Calu3 (cell line): ENCODE measurements at places on chromosomes 7 and 10.

DNA sequence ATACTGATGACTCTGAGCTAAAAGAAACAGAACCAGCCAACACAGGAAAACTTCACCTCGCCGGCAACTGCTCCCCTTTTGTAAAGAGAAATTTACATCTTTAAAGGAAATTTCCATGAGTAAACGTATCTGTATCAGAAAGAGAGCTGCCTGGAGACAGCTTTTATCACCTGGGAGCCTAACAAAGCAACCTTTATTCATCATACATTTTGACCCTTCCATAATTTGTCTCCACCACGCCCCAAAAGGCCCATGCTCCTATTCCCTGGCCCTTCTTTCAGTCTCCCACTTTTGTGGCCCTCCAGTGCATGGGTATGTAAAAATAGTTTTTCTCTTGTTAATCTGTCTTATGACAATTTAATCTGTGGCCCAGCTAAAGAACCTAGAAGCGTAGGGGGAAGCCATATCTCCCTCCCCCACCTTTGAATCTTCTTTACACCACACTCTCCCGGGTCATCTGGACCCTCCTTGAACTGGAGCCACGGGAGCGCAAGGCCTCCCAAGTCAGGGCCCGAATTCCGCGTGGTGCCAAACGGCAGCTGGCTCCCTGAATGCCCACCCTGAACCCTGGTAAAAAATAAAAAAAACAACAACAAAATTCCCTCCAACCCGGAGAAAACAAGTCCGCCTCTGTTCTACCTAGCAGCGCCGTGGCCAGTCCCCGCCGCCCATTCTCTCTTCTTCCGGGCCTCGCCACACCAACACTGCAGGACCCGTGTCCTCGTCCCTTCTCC, 15.4 kb upstream of the FKBP9 start:
- DNase-seq: peak; percentile 20
- H3K4me1 ChIP-seq: peaks cover 30% of the 10 kb centered on the region
- no peaks in the 10 kb centered on the region for H3K27me3 ChIP-seq
- peaks cover 21% of the 10 kb centered on the region for H3K36me3 ChIP-seq
- H3K27ac ChIP-seq: peak overlapping the region; percentile 82
- peak overlapping the region; percentile 91 for H3K4me3 ChIP-seq

GRCh38 chr7:150313367-150313809, 9.8 kb upstream of the LRRC61 start:
- peak overlapping the region; percentile 16 for H3K4me3 ChIP-seq
- peak overlapping the region; percentile 66 for H3K27ac ChIP-seq
- peaks cover 13% of the 10 kb centered on the region for H3K4me1 ChIP-seq
- peaks cover 22% of the 10 kb centered on the region for H3K36me3 ChIP-seq
- H3K27me3 ChIP-seq: no peaks in the 10 kb centered on the region

DNA sequence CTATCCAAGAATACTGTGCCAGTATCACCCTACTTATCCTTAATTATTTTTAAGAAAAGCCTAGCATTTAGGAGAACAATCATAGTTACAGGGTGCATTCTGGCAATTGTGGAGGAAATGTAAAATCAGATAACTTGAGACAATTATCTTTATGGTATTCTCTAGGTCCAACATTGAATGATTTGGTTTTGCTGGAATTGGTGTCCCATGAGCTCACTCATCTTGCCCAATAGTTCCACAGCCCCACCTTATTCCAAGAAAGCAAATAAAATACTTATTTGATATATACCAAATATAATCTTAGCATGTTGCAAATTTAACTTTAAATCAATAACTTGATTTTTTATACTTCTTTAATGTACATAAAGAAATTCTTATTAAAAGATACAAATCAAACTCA, 65.3 kb downstream of the DGKB start:
- peaks cover 7% of the 10 kb centered on the region for H3K4me1 ChIP-seq
- no peak overlapping the region for H3K27ac ChIP-seq
- no peak overlapping the region for H3K4me3 ChIP-seq

GRCh38 chr7:19069842-19070241, 47.6 kb downstream of the TWIST1 start:
- H3K36me3 ChIP-seq: no peaks in the 10 kb centered on the region
- no peaks in the 10 kb centered on the region for H3K4me1 ChIP-seq

- no peak overlapping the region for H3K27ac ChIP-seq
- H3K36me3 ChIP-seq: no peaks in the 10 kb centered on the region
- no peak for DNase-seq
- H3K4me3 ChIP-seq: no peak overlapping the region
- peaks cover 52% of the 10 kb centered on the region for H3K27me3 ChIP-seq
These were observed 187.5 kb downstream of the WDR37 start for GRCh38 chr10:1243486-1244234.

DNA sequence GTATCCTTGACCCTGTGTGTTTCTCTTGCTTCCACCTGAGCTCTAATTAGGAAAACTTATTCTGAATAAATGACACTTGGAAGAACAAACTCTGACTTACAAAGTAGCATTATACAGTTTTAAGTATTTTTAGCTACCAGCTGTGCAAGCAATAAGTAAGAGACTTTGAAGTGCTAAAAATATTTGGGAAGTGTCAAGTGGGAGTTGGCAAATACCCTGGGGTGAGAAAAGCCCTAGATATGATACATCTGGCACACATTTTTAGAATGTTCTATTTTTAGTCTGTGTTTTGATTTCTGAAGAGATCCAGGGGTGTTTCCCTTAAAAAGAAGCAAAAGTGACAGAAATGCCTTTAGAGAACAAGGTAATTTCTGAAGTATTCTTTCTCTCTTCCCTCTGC, 132.7 kb upstream of the TEX47 start:
- no peak overlapping the region for H3K27ac ChIP-seq
- H3K27me3 ChIP-seq: no peaks in the 10 kb centered on the region
- no peak overlapping the region for H3K4me3 ChIP-seq
- no peaks in the 10 kb centered on the region for H3K4me1 ChIP-seq

- peaks cover 74% of the 10 kb centered on the region for H3K27me3 ChIP-seq
- no peak overlapping the region for H3K4me3 ChIP-seq
- peaks cover 22% of the 10 kb centered on the region for H3K4me1 ChIP-seq
These were observed 112.7 kb downstream of the CDH23 start for GRCh38 chr10:71509444-71509843.

DNA sequence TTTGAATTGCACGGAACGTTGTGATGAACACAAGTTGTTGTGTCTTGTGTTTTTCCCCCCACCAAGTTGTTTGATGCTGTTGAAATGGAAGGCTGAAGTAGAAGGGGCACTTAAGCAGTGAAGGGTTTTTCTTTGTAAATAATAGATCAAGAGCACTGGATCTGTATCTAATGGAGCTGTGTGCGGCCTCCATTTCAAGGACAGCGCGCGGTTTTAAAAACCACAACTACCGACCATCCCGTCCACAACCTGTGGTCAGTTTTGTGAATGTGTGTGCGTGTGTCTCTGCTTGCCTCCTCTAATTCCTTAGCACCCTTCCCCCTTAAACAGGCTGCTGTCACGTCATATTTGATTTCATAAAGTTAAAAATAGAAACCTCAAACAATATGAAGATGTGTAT, 165.5 kb downstream of the TCF7L2 start:
- peaks cover 54% of the 10 kb centered on the region for H3K4me1 ChIP-seq
- H3K36me3 ChIP-seq: peaks cover 10% of the 10 kb centered on the region
- no peak for DNase-seq
- peak overlapping the region; percentile 10 for H3K27ac ChIP-seq

GRCh38 chr7:82757-83155, 109.6 kb upstream of the FAM20C start:
- peaks cover 50% of the 10 kb centered on the region for H3K27me3 ChIP-seq
- H3K4me1 ChIP-seq: peaks cover 31% of the 10 kb centered on the region
- DNase-seq: no peak
- no peak overlapping the region for H3K4me3 ChIP-seq

- H3K4me3 ChIP-seq: no peak overlapping the region
- DNase-seq: no peak
- no peaks in the 10 kb centered on the region for H3K36me3 ChIP-seq
- H3K27me3 ChIP-seq: no peaks in the 10 kb centered on the region
- H3K27ac ChIP-seq: no peak overlapping the region
These were observed 78.9 kb upstream of the GPR22 start for GRCh38 chr7:107390916-107391315.

DNA sequence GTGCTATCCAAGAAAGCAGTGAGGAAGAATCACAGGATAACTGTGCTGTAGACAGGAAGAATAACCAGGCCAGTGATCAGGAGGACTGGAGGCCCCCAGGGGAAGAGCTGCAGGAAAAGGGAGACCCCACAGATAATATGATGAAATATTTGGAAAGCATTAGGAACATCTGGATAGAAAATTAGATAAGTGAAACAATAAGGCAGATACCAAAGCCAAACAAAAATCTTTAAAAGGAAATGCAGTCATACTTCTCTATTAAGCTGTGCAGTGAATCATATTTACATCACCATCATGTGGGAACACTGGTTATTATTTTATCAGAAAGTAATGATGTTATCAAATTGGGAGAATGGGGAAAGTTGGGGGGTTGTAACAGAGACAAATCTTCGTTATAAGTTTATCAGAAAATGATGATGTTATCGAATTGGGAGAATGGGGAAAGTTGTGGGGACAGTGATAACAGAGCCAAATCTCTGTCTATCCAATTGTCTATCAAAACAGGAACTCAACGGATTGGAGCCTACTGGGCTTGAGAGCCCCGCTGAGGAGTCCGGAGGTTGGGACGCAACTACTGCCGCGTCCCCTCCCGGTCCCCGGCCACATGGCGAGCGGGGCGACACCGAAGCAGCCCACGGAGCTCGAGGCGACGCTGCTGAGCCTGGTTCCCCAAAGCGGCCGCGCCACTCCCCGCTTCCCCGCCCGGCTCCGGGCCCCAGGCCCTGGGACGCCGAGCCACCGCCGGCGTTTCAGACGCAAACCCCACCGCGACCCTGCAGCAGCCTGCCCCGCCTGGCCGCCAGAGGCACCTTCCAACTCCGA, 14.0 kb upstream of the RALA start:
- H3K4me1 ChIP-seq: peaks cover 56% of the 10 kb centered on the region

- DNase-seq: no peak
- peaks cover 37% of the 10 kb centered on the region for H3K4me1 ChIP-seq
- H3K36me3 ChIP-seq: peaks cover 15% of the 10 kb centered on the region
- no peak overlapping the region for H3K4me3 ChIP-seq
These were observed 52.6 kb downstream of the INPP5A start for GRCh38 chr10:132590094-132590751.

DNA sequence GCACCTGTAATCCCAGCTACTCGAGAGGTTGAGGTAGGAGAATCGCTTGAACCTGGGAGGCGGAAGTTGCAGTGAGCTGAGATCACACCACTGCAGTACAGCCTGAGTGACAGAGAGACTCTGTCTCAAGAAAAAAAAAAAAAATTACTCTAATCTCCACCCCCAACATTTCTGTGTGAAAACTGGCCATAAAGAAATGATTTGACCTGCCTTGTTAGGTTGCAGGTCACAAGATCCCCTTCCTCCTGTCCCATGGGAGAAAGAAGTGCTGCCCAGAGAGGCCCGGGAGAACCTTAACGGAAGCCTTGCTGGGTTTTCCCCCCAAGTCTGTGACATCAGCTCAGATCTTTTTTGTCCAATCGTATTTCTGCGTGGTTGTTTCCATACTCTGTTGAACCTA, 8.7 kb upstream of the CALHM1 start:
- peaks cover 25% of the 10 kb centered on the region for H3K27me3 ChIP-seq
- no peaks in the 10 kb centered on the region for H3K4me1 ChIP-seq
- H3K4me3 ChIP-seq: no peak overlapping the region
- DNase-seq: no peak
- H3K27ac ChIP-seq: no peak overlapping the region

DNA sequence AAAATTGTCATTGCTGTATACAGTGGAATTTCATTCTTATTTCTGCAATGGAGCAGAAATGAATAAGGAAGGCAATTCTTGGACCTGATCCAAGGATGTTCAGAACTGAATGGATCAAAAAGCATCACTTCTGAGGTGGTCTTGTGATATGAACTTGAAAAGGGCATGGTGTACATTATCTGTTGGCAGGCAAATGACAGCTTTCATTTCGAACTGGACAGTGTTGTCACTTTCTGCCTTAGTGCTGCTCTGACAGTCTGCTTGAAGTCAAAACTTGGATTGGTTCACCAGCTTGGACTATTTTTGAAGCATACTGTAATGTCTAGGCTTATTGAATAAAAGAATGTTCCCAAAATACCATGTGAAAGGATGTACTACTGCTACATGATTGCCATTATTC, 52.0 kb downstream of the VCL start:
- H3K27me3 ChIP-seq: no peaks in the 10 kb centered on the region
- no peak overlapping the region for H3K4me3 ChIP-seq
- H3K27ac ChIP-seq: peak overlapping the region; percentile 7
- H3K4me1 ChIP-seq: peaks cover 79% of the 10 kb centered on the region
- no peak for DNase-seq

DNA sequence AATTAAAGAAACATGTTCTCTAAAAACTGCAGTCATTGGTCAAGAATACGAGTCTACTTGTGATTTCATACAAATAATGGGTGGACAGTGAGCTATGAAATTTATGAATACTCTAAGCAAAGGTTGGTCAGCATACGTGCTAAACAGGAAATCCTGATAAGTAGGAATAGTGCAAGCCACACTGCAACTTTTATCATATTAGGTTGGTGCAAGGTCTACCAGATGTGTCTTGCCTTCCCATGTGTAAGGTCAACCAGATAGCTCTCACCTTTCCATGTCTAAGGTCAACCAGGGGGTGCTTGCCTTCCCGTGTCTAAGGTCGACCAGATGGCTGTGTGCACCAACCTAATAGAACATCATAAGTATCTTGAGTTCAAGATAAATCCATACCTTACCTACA, 2.0 kb upstream of the ITGB1 start:
- H3K27ac ChIP-seq: peak overlapping the region; percentile 100
- no peak for DNase-seq
- peaks cover 55% of the 10 kb centered on the region for H3K36me3 ChIP-seq
- no peaks in the 10 kb centered on the region for H3K27me3 ChIP-seq
- peak overlapping the region; percentile 98 for H3K4me3 ChIP-seq
- H3K4me1 ChIP-seq: peaks cover 22% of the 10 kb centered on the region

- H3K27ac ChIP-seq: no peak overlapping the region
- H3K4me1 ChIP-seq: no peaks in the 10 kb centered on the region
- no peak overlapping the region for H3K4me3 ChIP-seq
- no peak for DNase-seq
- peaks cover 10% of the 10 kb centered on the region for H3K27me3 ChIP-seq
These were observed 252.6 kb upstream of the ZNF32 start for GRCh38 chr10:43901302-43901701.

DNA sequence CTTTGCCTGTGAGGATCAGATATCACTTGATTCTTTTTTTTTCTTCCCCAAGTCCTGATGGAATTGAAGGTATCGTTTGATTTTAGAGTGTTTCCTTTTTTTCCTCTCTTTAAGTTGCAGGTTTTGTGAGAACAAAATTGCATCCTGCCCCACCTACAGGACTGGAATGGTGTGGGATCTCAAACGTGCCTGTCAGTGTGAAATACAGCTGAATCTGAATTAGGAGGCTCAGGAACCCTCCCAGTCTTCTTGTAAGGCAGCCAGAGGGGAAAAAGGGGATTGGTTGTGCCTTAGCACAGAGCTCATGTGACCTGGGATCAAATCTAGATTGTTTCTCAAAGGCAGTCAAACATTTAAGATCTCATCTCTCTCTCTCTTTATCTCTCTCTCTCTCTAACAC, 32.7 kb upstream of the KLHL7 start:
- peaks cover 42% of the 10 kb centered on the region for H3K27me3 ChIP-seq
- peaks cover 34% of the 10 kb centered on the region for H3K4me1 ChIP-seq
- H3K4me3 ChIP-seq: no peak overlapping the region
- H3K27ac ChIP-seq: no peak overlapping the region

- H3K4me1 ChIP-seq: no peaks in the 10 kb centered on the region
- H3K4me3 ChIP-seq: no peak overlapping the region
- H3K27ac ChIP-seq: no peak overlapping the region
- H3K27me3 ChIP-seq: peaks cover 20% of the 10 kb centered on the region
- no peak for DNase-seq
- no peaks in the 10 kb centered on the region for H3K36me3 ChIP-seq
These were observed 46.4 kb upstream of the PARD3 start for GRCh38 chr10:34861293-34862021.
